Type B pancreatic cell (in vitro differentiated cells): ENCODE measurements at places on chromosomes 4 and X. TPM values are rescaled to one million over a fixed set of nuclear protein-coding genes. Genes with fewer than 3 reads are reported as not detected.
A peak's percentile ranks its signal among the peaks of the same experiment; 100 is the strongest.

DNA sequence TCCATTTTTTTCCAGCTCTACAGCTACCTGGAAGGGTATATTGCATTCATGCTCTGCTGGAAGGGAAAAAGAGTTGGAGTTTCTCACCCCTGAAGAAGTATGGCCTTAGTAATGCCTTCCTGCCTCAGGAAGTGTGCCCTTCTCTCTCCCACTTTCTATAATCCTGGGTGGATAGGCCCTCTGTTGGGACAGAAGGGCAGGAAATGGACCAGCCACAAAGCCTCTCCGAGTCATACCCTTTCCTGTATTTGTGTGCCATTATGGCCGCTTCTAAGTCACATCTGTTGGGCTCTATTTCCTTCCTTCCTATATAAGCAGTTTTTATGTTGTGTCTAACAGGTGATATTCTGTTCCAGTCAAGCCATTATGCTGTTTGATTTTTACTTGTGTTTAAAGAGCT is 74.8 kb upstream of the SMARCA5 start:
- no peak overlapping the region for H3K4me3 ChIP-seq
- H3K27ac ChIP-seq = no peak overlapping the region
- H3K36me3 ChIP-seq = peaks cover 27% of the 10 kb centered on the region
- H3K27me3 ChIP-seq = no peaks in the 10 kb centered on the region
- no peak for DNase-seq

DNA sequence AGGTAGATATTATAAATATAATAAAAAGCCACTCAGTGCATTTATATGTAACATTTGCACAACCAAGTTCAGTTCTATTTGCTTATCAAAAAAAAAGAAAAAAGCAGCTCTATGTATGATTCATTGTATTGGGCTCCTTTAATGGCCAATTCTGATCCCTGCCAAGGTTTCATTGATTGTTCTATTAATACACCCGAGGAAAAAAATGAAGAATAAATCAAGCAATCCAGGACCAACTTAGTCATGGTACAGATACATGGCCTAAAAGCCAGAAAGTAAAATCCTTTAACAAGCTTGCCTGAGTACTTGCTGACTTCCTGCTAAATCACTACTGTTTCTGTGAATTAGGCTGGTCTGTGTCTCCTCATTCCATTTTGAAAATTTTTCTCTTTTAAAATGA is 77.6 kb upstream of the PCDH7 start:
- H3K4me1 ChIP-seq = no peaks in the 10 kb centered on the region
- no peak overlapping the region for H3K27ac ChIP-seq
- no peaks in the 10 kb centered on the region for H3K27me3 ChIP-seq
- no peak for DNase-seq
- no peak overlapping the region for H3K4me3 ChIP-seq

- H3K4me1 ChIP-seq = no peaks in the 10 kb centered on the region
- H3K4me3 ChIP-seq = no peak overlapping the region
- H3K36me3 ChIP-seq = no peaks in the 10 kb centered on the region
- no peak overlapping the region for H3K27ac ChIP-seq
Measured at GRCh38 chr4:95694411-95694810, 145.5 kb upstream of the PDHA2 start.

DNA sequence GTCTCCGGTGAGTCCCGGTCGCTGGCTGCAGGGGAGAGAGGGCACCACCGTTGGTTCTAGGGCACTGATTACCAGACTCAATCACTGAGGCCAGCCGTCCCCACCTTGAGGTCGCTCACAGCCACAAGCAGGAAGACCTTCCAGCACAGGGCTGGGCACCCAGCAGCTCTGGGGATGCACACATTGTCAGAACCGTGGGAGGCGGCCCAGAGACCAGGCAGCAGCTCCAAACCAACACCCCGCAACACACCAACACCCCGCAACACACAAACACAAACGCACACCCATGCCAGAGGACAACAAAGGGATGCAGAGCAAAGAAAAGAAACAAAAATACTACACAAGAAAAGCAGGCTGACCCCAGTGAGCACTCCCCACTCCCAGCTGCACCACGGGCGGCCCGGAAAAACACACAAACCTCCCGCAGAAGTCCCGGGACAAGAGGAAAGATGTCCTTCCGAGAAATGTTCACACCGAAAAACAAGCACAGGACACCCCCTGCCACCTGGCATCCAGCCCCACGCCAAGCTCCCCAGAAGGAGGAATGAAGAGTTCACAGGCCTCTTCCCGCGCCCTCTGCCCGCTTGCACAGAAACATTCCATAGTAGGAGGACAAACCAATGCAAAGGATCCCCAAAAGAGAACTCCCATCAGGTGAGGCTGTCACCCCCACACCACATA is 3.2 kb downstream of the HMX1 start:
- H3K4me3 ChIP-seq = peak overlapping the region; percentile 37
- peaks cover 3% of the 10 kb centered on the region for H3K36me3 ChIP-seq
- peaks cover 81% of the 10 kb centered on the region for H3K27me3 ChIP-seq
- DNase-seq = no peak
- H3K27ac ChIP-seq = no peak overlapping the region

DNA sequence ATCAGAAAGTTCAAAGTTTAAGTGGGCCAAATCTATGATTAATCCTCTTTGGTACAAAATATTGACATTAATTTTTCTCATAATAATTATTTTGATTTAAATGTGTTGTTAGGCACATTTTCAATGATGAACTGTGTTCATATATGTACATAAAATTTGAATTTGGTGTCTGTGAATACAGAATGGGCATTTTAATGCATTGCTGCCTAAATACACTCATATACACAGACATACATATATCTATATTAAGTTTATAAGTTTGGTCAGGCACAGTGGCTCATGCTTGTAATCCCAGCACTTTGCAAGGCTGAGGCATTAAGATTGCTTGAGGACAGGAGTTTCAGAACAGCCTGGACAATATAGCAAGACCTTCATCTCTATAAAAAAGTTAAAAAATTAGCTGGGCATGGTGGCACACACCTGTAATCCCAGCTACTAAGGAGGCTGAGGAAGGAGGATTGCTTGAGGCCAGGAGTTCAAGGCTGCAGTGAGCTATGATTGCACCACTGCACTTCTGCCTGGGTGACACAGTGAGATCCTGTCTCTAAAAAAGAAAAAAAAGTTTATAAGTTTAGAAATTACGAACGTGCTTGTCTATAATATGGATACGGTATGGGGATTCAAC is 12.3 kb upstream of the BMP2K start:
- no peaks in the 10 kb centered on the region for H3K27me3 ChIP-seq
- no peak for DNase-seq
- no peak overlapping the region for H3K4me3 ChIP-seq
- no peak overlapping the region for H3K27ac ChIP-seq
- no peaks in the 10 kb centered on the region for H3K36me3 ChIP-seq
- no peaks in the 10 kb centered on the region for H3K4me1 ChIP-seq

DNA sequence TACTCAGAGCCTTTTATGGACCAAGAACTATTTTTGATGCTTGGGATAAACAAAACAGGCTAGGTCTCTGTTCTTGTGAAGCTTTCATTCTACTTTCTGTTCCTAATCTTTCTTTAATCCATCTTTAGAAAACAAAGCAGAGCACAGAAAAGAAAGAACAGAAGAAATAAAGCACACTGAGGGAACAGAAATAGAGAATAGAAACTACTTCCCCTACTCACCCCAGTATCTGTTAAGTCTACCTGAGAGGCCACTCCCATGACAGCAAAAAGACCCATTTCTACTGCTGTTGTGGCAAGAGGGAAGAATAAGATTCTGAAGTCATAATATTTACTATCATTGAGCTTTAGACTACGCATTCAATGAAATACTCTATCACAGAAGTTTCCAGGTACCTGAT is 9.2 kb downstream of the RFC1 start:
- DNase-seq = no peak
- peaks cover 3% of the 10 kb centered on the region for H3K36me3 ChIP-seq
- H3K4me1 ChIP-seq = peaks cover 14% of the 10 kb centered on the region
- no peaks in the 10 kb centered on the region for H3K27me3 ChIP-seq

DNA sequence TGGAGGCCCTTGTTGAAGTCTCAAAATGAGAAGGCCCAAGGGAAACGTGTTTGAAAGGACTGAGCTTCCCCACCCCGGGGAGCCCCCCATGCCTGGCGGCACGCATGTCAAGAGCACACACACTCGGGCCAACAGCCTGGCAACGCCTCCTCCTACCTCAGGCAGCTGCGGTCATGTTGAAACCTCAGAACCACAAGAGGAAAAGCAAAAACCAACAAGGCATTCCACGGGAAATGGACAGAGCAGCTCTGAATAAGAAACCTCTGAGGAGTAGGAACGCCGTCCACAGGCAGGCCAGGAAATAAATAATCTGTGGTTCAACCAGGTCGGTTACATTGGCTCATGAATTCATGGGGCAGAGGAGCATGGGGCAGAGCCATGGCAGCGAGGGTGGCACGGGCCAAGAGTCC is 95.7 kb upstream of the AFAP1 start:
- peaks cover 18% of the 10 kb centered on the region for H3K4me1 ChIP-seq
- H3K27me3 ChIP-seq = peaks cover 3% of the 10 kb centered on the region

DNA sequence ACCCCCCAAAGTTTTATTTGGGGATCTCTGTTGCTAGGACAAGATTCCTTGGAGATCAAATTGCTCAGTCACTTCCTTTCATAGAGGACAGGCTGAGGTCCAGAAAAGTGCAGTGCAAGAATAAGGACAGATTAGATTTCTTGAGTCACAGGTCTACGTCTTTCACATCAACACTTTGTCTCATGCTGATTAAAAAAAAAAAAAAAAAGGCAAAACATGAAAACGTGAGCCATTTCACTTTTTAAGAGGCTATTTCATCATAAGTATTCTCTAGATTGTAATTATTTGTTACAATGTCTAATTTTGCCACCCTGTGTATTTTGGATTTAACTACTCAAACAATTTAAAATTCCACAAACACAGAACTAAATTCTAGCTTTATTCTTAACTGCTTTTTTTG is 647.0 kb downstream of the TRAM1L1 start:
- H3K27ac ChIP-seq = no peak overlapping the region
- H3K27me3 ChIP-seq = no peaks in the 10 kb centered on the region
- H3K4me3 ChIP-seq = no peak overlapping the region
- DNase-seq = no peak
- no peaks in the 10 kb centered on the region for H3K4me1 ChIP-seq

GRCh38 chr4:60657041-60657440 is 543.1 kb upstream of the ADGRL3 start:
- peaks cover 11% of the 10 kb centered on the region for H3K4me1 ChIP-seq
- no peak for DNase-seq
- no peak overlapping the region for H3K4me3 ChIP-seq
- no peaks in the 10 kb centered on the region for H3K27me3 ChIP-seq

GRCh38 chrX:49995107-49995731 is 72.8 kb downstream of the CLCN5 start:
- H3K36me3 ChIP-seq = no peaks in the 10 kb centered on the region
- no peak for DNase-seq
- H3K27me3 ChIP-seq = no peaks in the 10 kb centered on the region
- peak overlapping the region; percentile 70 for H3K27ac ChIP-seq
- H3K4me1 ChIP-seq = peaks cover 5% of the 10 kb centered on the region

DNA sequence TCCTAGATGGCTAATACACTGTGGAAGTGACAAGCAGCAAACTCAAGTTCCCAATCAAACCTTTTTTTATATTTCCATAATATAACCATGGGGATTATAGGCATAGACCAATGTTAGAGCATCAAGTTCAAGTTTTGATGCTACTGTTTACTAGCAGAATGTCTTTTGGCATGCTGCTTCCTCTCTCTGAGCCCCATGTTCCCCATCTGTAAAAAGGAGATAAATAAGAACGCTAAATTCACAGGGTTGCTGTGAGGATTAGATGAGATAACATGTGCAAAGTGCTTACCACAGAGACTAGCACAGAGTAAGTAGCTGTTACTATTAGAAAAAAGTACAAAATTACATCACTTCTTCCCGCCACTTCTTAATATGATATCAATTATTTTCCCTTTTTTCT is 18.0 kb downstream of the MBNL3 start:
- DNase-seq = no peak
- H3K4me1 ChIP-seq = peaks cover 9% of the 10 kb centered on the region
- no peaks in the 10 kb centered on the region for H3K27me3 ChIP-seq
- H3K4me3 ChIP-seq = no peak overlapping the region
- no peaks in the 10 kb centered on the region for H3K36me3 ChIP-seq

GRCh38 chr4:53653484-53654053 is 62.3 kb upstream of the LNX1 start:
- peaks cover 24% of the 10 kb centered on the region for H3K4me1 ChIP-seq
- no peak overlapping the region for H3K4me3 ChIP-seq
- H3K27me3 ChIP-seq = peaks cover 7% of the 10 kb centered on the region
- no peaks in the 10 kb centered on the region for H3K36me3 ChIP-seq
- no peak for DNase-seq

DNA sequence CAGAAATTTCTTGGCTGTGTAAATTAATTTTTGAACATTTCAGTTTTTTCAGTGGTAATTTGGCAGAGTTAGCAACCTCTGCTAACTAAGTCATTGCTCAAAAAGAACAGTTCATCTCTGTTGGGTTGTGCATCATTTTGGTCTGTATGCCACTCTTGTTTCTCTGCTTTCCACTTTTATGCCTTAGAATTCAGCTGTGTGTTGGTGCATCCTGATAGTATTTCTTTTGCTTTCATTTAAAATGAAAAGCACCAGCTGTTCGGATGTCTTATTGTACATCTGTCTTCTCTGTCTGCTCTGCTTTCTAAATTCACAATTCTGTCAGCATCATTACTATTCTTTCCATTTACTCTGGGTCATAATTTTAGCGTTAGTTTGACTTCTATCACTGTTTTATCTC is 388.2 kb upstream of the NDST4 start:
- no peaks in the 10 kb centered on the region for H3K36me3 ChIP-seq
- no peak overlapping the region for H3K27ac ChIP-seq
- H3K27me3 ChIP-seq = no peaks in the 10 kb centered on the region
- no peak for DNase-seq
- no peak overlapping the region for H3K4me3 ChIP-seq
- no peaks in the 10 kb centered on the region for H3K4me1 ChIP-seq

DNA sequence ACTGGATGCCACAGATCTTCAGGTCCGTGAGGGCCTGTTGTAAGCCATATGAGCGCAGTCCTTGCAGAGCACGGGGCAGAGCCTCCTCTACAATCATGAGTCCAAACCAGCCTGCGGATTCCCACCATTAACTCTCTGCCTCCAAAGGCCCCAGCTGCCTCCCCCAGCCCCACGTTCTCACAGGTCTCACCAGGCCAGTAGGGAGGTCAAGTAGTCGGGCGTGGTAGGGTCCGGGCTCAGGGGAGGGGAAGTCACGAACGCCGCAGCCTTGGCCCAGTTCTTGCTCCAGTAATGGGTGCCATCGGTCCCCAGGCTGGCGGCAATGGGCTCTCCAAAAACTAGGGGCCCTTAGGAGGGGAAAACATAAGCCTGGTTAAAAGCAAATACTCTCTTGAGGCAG is 53.6 kb downstream of the CRMP1 start:
- peaks cover 3% of the 10 kb centered on the region for H3K4me1 ChIP-seq
- H3K36me3 ChIP-seq = peaks cover 17% of the 10 kb centered on the region
- no peak overlapping the region for H3K4me3 ChIP-seq
- peaks cover 25% of the 10 kb centered on the region for H3K27me3 ChIP-seq

- H3K4me3 ChIP-seq = no peak overlapping the region
- no peaks in the 10 kb centered on the region for H3K27me3 ChIP-seq
- no peak for DNase-seq
- no peak overlapping the region for H3K27ac ChIP-seq
Measured at GRCh38 chrX:73262991-73263390, 48.3 kb upstream of the NAP1L2 start.

AMBN gene
- total RNA-seq = 0.36 and 0.94 TPM in 2 replicates

BMPR1B gene
- total RNA-seq = 2.4 and 9.3 TPM in 2 replicates

KDM6A gene
- 35.2 and 38.1 TPM in 2 replicates for total RNA-seq

SPANXN3 gene
- total RNA-seq = not detected in 2 replicates
